ENCODE measurements at places on chromosomes 5 and 9. TPM values are rescaled to one million over a fixed set of nuclear protein-coding genes. Genes with fewer than 3 reads are reported as not detected.

The ATG10 gene
- total RNA-seq, result 8.3 TPM

The SH3PXD2B gene
- 0.09 TPM for total RNA-seq

The SRP19 gene
- 68.0 TPM for total RNA-seq

DNA sequence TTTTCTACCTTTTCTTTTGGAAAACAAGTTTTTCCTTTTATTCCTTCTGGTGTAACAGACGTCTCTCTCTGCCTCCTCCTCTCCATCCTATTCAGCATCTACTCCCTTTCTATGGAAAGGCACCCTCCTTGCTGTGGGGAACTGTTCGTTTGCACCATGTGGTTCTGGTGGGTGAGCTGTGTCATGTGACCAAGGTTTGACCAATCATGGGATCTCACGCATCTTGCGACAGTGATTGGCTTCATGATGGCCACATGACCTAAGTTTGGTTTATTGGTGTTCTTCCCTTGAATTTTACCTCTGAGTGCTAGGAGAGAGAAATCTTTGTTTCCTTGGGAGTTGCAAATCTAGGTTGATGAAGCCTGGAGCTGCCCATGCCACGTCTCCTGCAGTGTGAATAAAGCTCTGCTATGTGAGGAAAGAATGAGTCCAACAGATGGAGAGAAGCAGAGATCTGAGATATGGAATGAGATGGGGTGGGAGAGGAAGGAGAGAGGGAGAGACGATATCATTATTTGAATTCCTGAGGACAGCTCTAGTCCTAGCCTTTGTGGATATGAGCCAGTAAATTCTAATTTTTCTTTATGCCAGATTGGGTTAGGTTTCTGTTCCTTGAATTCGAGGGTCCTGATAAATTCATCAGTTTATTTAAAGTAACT is 178.8 kb upstream of the IL12B start:
- no peak for DNase-seq

DNA sequence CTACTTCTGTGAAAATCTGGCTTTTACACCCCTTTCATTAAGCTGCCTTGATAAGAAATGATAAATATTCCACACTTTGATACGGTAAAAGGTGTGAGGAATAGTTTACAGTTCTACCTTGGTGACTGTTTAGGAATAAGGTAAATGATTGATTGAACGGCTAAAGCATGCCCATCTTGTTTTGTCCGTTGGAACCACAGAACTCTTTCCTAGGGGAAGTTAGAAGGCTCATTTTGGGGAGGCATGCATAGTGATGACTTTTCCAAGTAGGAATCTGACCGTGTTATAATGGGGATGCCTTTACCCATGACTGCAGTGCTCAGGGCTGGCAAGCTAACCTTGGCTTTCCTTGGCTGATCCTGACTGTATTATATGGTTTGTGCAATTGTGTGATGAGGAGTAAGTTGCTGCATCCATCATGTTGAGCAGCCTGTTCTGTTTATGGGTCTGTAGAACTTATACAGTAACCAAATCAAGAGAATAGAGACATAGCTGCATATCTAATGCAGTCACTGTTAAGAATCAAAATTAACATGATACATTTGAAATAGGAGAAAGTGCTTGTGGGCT is 24.5 kb downstream of the PCSK5 start:
- DNase-seq, result no peak

DNA sequence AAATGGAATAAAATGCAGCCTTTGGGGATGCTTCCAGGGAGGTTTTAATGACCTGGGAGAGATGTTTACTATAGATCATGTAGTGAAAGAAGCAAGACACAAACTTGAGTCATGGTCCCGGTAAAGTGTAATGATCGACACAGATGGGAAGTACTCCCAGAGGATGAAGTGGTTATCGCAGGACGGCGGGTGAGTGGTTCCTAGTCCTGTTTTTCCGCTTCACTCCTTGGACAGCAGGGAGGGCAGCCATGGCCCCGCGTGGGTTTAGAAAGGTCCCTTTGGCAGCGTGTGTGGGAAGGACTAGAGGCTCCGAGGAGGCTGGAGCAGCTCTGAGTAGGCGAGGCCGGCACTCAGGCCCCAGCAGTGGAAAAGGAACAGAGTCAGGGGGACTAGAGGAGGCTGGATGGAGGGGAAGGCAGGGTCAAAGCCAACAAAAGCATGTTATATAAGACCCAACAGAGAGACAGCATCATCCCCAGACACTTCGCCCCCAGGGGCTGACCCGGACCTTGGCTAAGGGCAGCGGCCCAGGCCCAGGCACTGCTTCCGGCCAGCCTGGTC is 49.2 kb upstream of the STXBP1 start:
- no peak for DNase-seq

Measured in CD8-positive, alpha-beta memory T cell (primary cell).